Myocyte (in vitro differentiated cells): ENCODE measurements at places on chromosomes 5 and 9.

DNA sequence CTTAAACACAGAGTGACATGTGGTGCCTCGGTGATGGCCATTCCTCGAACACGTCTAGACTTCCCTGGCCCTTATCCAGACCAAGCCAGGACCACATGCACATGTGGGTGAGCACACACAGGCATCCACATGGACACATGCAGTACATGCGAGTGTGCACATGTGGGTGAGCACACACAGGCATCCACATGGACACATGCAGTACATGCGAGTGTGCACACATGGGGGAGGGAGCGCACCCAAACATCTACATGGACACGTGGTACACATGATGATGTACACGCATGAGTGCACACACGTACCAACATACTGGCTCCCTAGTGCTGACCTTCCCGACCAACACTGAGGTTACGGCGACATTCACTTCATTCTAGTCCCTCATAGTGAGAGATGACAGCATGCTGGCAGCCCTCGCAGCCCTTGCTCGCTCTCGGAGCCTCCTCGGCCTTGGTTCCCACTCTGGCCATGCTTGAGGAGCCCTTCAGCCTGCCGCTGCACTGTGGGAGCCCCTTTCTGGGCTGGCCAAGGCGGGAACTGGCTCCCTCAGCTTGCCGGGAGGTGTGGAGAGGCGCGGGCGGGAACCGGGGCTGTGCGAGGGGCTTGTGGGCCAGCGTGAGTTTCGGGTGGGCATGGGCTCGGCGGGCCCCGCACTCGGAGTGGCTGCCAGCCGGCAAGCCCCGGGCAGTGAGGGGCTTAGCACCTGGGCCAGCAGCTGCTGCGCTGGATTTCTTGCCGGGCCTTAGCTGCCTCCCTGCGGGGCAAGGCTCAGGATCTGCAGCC lies 186.8 kb downstream of the HSPA4 start:
- no peak for DNase-seq

GRCh38 chr9:121013911-121014310 lies 36.2 kb downstream of the C5 start:
- DNase-seq, result no peak

DNA sequence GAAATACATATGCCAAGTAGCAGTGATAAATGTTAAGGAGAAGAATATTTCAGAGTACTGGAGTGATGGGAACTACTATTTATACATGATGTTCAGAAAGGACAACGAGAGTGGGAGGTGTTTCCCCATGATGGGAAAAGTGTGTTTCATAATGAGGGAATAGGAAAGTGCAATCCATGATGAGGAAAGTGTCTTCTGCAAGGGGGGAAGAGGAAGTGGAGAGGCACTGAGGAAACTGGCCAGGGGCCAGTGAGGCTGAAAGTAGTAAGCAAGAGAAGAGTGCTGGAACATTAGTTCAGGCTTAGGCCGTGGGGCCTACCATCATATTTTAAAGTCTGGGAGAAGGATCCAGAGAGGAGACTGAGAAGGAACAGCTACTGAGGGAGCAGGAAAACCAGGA lies 327.2 kb downstream of the SLF1 start:
- DNase-seq, result no peak

GRCh38 chr5:107655831-107656230 lies 14.9 kb downstream of the EFNA5 start:
- DNase-seq, result no peak

GRCh38 chr9:135512241-135512603 lies 9.0 kb upstream of the LCN1 start:
- DNase-seq, result no peak

DNA sequence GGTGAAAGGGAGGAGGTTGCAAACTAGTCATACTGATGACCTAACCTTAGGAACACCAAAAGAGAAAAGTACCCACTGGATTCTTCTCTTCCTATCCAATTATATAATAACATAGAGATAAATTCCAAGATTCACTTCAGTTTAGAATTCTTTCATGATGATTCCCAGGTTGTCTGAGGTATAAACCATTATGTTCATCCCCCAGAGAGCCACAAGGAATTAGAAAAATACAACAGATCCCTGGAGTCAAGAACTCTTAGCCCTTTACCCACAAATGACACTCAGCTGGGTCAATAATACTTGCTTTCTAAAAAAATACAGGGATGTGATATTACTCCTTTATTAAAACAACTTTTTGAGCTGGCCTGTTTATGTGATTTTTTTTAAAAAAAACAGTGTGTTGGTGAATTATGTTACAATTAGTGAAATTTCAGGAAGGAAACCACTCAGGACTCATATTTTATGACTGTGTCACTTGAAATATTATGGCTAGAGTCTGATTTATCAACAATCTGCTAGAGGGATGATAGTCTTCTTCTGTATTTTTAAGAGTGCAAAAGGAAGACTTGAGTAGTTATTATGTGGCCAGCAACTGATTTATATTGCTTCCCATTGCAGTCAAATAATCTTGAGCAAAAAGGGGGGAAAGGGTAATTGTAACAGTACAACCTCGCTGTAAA lies 338.2 kb downstream of the NFIB start:
- no peak for DNase-seq

DNA sequence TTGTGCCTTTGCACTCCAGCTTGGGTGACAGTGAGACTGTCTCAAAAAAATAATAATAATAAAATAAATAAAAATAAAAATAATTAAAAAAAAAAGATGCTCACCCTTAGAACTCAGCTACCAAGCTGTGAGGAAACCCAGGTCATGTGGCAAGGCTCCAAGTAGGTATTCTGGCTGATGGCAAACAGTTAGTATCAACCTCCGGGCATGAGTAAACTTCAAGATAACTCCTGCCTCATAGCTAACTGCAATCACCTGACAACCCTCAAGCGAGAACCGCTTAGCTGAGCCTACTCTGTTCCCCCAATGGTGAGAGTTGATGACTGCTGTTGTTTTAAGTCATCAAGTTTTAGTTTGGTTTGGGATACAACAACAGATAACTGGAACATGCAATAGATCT lies 6.1 kb upstream of the SLC44A1 start:
- DNase-seq, result no peak

GRCh38 chr5:116401576-116401975 lies 173.0 kb downstream of the SEMA6A start:
- no peak for DNase-seq

- no peak for DNase-seq
Observed at GRCh38 chr5:16076657-16077056, 102.9 kb downstream of the MARCHF11 start.

DNA sequence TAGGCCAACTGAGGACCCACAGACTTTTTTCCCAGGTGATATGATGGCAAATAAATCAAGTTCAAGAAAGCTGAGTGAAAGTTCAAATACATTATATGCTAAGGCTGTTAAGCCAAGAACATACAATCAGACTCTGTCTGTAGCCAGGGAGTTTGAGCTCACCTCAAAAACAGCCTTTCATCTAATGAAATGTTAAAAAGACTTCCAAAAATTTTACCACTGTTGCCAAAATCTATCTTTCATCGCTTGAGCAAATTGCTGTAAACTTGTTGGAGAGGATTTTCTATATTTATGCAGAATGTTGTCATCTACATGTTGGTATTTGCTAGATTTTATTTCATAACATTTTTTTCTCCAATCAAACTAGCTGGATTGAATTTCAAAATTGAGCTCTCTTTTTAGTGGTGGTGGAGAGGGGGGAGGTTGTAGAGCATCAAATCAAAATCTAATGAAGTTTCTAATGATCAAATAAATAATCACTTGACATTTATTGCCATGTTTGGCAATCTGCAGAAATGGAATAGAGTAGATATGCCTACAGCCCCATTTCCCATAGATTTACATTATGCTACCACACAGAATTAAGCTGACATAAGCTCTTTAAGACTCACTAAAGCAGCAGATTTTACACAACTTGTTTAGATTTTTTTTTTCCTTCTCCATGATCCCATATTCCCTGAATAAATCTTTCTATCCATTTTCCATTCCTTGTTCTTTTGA lies 828.9 kb upstream of the ZNF608 start:
- DNase-seq, result no peak

DNA sequence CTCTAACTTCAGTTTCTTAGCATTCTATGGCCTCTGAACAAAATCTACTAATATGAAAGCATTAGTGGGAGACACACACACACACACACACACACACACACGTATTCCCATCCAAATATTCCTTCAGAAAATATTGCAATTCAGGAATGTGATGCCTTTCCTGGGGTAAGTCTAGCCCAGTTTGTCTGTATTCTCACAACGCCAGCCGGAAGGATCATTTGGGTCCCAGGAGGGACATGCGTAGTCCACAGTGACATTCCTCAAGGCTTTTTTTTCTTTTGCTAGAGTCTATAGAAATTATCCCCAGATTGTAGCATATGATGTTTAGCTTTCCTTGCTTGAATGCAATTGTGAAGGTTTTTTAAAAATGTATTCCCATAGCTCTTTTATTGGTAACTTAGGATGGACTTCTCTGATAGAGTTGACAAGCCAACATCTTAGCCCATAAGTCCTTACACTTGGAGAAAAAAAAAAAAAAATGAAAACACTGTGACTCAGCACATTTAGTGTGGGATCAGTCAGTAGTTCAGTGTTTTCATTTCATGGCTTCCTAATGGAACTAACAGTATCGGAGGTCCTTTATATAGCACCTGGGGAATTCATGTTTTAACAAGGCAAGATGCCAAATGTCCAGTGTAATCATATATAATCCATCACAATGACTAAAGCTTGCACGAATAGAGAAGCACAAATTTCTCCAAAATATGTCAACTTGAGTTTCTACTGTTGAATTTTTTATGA lies 316.5 kb downstream of the DIRAS2 start:
- peak; percentile 19 for DNase-seq

- peak; percentile 81 for DNase-seq
Observed at GRCh38 chr9:20989923-20990341, 41.5 kb downstream of the HACD4 start.

GRCh38 chr5:141491323-141492167 lies 2.7 kb downstream of the PCDHGC5 start:
- no peak for DNase-seq

- no peak for DNase-seq
Observed at GRCh38 chr5:146109379-146109778, 4.0 kb upstream of the PLAC8L1 start.

- peak; percentile 77 for DNase-seq
Observed at GRCh38 chr9:116860509-116861120, 173.5 kb downstream of the TRIM32 start.

GRCh38 chr5:171801839-171802238 lies 16.2 kb downstream of the SMIM23 start:
- DNase-seq, result no peak

DNA sequence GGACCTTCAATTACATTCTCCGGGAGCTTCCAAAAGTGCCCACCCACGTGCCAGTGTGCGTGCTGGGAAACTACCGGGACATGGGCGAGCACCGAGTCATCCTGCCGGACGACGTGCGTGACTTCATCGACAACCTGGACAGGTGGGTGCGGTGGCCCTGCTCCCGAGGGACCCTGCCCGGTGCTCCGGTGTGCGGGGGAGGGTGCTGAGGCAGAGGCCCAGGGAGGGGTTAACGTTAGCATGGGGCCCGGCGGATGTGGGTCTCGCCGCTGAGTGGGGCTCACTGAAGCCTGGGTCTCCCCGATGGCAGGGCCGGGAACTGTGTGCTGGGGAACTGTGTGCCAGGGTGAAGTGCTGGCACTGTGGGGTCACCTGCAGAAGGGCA lies 10.6 kb upstream of the AJM1 start:
- DNase-seq, result no peak

DNA sequence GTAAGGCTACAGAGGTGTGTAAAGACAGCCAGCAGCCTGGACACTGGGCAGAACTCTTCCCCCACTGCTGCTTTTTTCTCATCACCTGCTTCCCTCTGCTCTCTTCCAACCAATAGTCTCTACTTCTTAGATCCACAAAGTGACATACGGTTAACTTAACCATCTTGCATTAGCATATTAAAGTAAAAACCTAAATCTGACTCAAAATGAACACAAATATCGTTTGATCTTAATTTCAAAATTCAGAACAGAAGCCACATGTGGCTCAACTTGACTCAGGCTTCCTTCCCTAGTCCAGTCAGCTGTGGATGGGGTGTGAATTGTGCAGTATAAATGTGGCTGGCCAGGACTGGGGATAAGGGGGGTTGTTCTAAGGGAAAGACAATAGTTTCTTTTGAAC lies 114.3 kb downstream of the STARD4 start:
- no peak for DNase-seq

- DNase-seq, result no peak
Observed at GRCh38 chr9:89080193-89080592, 88.9 kb downstream of the S1PR3 start.

DNA sequence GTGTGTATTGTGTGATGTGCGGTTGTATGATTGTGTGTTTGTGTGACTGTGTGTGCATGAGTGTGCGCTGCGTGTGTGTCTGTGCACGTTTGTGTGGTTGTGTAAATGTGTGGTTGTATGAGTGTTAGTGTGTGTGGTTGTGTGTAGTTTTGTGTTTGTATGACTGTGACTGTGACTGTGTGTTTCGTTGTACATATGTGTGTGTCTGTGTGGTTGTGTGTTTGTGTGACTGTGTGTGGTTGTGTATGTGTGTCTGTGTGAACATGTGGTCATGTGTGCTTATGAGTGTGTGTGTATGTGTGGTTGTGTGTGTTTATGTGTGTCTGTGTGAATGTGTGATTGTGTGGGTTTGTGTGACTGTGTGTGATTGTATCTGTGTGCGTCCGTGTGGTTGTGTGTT lies 197.8 kb downstream of the TTLL11 start:
- DNase-seq, result no peak

GRCh38 chr5:129857116-129857515 lies 47.1 kb upstream of the CHSY3 start:
- DNase-seq, result no peak

- DNase-seq, result no peak
Observed at GRCh38 chr5:6728011-6728794, 15.0 kb downstream of the TENT4A start.

- peak; percentile 10 for DNase-seq
Observed at GRCh38 chr9:86175223-86175622, 75.9 kb upstream of the GOLM1 start.

DNA sequence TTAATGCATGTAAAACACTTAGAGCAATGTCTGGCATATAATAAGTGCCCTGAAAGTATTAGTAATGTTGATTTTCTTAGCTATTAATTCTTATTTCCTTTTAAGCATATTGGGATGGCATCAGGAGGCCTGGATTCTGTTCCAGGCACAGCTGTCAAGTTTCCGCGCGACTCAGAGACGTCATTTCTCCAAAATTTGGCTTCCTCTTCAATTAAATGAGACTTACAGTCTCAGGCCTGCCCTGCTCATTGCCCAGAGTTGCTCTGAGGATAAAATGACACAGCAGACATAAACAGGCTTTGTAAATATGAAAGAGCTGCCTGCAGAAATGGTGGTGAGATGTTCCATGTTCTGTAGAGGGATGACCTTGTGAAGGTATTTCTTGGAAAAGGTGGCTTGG lies 159.8 kb upstream of the GLRA1 start:
- DNase-seq, result no peak

- DNase-seq, result no peak
Observed at GRCh38 chr9:135347461-135347860, 132.1 kb upstream of the PPP1R26 start.

GRCh38 chr9:4489562-4489918 lies 728 bp upstream of the SLC1A1 start:
- no peak for DNase-seq

DNA sequence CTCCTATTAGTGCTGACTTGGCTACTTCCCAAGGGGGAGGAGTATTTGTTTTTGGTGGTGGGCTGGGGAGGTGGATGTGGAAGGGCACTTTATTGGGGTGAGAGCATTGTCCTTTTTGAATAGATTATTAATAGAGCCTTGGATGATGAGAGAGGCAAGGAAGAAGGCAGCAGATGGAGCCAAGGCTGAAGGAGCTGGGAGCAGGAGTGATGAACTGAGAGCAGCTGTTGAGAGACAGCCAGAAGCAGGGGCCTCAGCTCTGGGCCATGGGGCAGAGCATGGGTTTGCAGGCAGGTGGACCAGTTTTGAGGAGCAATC lies 29.6 kb downstream of the RGS3 start:
- peak; percentile 75 for DNase-seq
